ENCODE measurements at places on chromosomes 6 and 20.
A peak's percentile ranks its signal among the peaks of the same experiment; 100 is the strongest.

- DNase-seq: no peak
Measured at GRCh38 chr20:31446084-31446819, 5.8 kb downstream of the DEFB123 start.

GRCh38 chr6:66849843-66850242 lies 1142.8 kb upstream of the EYS start:
- DNase-seq: no peak

GRCh38 chr20:20333866-20334265 lies 34.0 kb upstream of the INSM1 start:
- DNase-seq: no peak

GRCh38 chr6:127177030-127177922 lies 58.8 kb downstream of the RSPO3 start:
- DNase-seq: no peak

GRCh38 chr6:104928141-104928540 lies 28.8 kb upstream of the LIN28B start:
- no peak for DNase-seq

DNA sequence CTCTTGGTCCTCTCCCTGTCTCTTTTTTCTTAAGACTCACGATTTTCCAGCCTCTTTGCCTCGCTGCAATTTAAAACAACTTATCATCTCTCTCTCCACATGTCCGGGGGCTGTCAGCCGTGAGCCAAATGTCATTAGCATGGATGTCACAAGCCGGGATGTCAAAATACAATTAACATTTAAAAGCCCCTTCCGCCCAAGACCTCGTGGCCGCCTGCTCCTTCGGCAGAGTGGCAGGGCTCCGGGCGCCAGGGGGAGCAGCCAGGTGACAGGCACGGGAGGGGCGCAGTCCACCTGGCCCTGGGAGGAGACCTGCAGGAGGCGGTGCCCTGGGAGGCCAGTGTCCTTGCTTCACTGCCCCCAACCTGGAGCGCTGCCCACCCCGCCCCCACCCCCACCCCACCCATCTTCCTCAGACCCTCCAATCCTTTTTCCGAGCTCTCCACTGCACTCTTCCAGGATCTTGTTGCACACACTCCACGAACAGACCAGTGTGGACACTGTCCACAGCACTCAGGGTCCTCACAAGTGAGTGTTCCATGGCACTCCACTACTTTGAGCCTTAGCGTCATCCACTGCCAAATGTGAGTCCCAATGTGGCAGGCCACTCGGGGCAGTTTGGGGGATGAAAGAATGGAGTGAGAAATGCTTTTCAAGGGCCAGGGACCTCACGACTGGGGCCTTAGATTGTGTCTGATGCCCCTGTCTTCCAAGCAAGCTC lies 5.6 kb upstream of the GRM4 start:
- DNase-seq: no peak

GRCh38 chr6:41577356-41578216 lies 31.4 kb downstream of the FOXP4 start:
- DNase-seq: no peak

DNA sequence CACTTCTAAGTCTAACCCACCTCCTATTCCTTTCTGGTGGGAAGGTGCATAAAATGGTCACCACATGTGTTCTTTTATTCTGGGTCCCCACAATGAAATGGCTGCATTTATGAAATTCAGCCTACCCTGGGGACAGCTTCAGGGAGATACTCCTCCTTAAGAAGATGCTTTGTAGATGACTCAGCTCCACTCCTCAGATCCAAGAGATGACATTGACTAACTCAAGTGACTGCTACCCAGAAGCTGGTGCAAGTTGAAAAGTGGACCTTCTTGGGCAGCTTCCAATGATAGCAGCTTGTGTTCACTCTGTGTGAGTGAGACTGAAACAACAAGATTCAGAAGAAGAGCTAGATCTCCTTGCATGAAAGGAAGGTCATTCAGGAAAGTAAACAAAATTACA lies 113.4 kb downstream of the SCP2D1 start:
- DNase-seq: no peak

DNA sequence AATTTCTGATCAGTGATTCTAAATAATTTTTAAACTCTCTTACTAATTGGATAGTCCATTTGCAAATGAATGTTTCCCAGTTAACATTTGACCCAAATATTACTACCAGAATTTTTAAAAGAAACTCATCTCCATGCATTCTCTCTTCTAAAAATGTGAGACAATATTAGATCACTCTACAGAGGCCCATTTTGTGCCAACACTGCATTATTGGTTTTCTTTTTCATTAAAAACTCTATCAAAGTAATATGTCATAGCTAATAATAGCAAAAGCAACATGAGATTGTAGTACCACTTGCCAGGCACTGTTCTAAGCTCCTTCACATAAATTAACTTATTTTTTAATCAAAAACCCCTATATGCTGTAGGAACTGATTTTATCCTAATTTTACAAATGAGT lies 345.6 kb upstream of the PLCB4 start:
- DNase-seq: no peak

GRCh38 chr6:162435071-162435470 lies 292.5 kb downstream of the PRKN start:
- DNase-seq: no peak

- DNase-seq: no peak
Measured at GRCh38 chr6:71190809-71191208, 97.8 kb upstream of the OGFRL1 start.

DNA sequence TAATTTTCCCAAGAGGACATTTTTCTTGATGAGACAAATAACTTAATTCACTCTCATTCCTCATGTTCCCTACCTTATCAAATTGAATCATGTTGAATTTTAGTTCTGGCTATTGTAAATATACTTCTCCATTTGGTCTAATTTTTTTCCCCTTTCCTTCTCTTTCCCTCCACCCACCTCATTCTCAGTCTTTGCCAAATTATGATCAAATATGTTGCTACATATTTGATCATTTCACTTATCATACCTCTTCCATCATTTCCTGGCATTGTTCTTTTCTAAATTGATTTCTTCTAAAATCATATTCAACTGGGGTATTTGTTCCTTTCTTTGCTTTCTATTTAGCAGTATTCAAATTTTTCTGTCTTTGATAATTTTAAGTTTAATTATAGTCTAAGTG lies 52.3 kb downstream of the HDGFL1 start:
- no peak for DNase-seq

GRCh38 chr6:37289931-37290330 lies 32.0 kb upstream of the TMEM217 start:
- DNase-seq: no peak

DNA sequence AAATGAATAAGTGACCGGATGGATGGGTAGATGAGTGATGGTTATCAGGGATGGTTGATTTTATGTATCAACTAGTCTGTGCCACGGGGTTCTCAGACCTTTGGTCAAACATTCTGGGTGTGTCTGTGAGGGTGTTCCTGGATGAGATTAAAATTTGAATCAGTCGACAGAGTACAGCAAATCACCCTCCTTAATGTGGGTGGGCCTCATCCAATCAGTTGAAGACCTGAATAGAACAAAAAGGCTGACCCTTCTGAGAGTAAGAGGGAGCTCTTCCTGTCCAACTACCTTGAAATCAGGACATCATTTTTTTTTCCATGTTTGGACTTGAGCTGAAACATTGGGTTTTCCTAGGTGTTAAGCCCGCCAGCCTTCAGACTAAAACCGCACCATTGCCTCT lies 136.4 kb upstream of the ATXN1 start:
- no peak for DNase-seq

DNA sequence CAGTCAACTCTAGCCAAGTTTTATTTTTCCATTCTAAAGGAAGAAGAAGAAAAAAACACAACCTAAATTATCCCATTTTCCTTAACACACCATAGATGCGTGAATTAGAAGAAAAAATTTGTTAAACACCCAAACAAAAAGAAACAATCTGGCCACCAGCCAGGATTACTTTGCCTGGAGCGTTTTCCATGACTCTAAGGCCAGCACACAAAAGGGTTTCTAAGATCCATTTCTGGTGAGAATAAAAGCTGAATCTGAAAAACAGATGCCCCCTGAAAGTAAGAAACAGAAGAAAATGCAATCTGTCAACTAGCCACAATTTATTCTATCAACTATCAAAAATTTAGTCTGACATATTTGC lies 267.2 kb upstream of the SULF2 start:
- DNase-seq: peak; percentile 42

DNA sequence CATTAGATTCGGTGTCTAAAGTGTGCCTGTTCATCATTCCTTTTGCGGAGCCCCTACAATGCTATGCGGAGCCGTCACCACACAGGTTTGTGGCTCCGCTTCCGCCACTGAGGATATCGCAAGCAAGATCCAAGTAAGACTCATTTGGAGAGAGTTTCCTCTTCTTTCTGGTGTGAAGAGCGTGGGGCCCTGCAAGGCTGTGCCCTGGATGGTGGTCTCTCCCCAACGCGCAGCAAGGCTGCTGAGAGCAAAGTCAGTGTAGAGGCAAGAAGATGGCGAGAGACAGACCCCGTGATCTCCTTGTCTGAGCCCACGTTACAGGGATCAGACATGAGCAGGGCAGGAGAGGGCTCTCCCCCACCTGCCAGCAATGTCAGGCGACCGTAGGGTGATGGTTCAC lies 96.3 kb upstream of the AFDN start:
- DNase-seq: no peak

DNA sequence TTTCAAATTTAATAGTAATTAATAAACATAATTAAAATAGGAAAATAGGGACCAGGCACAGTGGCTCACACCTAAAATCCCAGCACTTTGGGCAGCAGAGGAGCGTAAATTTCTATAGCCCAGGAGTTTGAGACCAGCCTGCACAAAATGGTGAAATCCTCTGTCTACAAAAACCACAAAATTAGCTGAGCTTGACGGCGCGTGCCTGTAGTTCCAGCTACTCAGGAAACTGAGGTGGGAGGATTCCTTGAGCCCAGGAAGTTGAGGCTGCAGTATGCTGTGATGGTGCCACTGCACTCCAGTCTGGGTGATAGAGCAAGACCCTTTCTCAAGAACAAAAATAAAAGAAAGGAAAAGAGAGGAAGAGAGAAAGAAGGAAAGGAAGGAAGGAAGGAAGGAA lies 1387.0 kb upstream of the ADGRB3 start:
- no peak for DNase-seq

DNA sequence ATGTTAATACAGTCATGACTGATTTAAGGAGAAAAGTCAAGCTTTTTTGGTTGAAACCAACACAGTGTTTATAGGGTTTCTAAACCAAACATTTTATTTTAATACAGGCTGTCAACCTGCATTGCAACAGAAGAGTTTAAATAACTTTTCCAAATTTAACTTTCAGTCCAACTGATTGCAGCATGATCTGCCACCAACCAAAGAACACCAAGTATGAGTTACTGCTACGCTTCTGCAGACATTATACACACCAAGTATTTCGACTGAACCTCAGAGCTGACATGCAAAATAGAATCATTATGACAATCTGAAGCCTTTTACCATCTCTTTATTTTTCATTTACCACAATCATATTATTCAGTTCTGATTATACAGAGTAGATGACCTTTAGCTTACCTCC lies 151.2 kb upstream of the DST start:
- DNase-seq: no peak

DNA sequence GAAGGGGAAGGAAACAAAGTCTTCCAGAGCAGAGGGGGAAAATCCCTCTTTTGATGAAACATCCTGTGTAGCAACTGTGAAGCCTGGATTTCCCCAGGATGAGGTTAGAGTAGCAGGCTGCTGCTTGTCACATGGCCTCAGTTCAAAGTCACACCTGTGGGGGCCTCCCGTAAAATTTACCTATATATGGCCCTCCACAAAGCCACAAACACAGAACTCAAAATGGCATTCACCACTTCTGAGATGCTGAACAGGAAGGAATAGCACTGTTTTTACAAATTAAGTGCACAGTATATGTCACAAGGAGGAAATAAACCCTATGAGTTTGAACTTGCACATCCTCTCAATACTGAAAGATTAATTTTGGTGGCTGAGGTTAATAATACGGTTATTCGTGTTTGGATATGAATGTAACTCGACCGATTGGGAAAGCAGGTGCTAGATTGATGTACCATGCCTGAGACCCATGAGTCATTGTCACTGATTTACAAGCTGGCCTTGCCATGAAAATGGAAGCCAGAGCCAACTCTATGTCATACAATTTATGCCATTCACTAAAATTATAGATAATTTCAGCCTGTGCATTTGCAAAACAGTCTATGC lies 70.6 kb downstream of the SGK1 start:
- no peak for DNase-seq

GRCh38 chr6:159978291-159979135 lies 9.6 kb downstream of the IGF2R start:
- DNase-seq: no peak

- DNase-seq: no peak
Measured at GRCh38 chr6:63295553-63296194, 24.1 kb downstream of the LGSN start.

DNA sequence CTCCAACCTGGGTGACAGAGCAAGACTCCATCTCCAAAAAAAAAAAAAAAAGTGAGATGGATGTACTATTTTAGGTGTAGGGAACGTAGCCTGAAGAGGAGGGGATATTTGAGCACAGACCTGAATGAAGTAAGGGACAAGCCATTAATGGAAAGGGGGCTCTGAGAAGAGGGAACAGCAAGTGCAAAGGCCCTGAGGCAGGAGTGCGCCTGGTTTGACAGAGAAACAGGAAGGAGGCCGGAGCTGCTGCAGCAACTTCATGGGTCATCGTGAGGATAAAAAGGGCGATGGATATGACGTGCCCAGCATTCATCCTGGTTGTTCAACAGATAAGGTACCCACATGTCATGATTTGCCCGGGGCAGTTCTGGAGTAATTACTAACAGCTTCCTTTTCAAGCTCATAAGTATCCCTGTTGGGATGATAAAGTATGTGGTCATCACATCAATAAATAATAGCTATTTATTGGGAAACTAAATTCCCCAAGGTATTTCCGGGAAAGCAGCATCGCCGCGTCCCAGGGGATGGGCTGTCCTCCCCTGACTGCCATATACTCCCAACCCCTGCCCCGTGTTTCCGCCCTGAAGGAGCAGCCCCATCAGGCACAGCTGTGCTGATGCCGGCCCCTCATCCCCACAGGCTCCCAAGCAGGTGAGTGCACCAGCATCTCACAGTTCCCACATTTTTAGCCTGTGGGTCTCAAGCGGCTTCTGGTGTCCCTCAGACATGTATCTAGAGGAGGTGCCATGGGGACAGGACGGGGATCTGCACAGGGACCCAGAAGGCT lies 43.4 kb downstream of the DLGAP4 start:
- DNase-seq: no peak

DNA sequence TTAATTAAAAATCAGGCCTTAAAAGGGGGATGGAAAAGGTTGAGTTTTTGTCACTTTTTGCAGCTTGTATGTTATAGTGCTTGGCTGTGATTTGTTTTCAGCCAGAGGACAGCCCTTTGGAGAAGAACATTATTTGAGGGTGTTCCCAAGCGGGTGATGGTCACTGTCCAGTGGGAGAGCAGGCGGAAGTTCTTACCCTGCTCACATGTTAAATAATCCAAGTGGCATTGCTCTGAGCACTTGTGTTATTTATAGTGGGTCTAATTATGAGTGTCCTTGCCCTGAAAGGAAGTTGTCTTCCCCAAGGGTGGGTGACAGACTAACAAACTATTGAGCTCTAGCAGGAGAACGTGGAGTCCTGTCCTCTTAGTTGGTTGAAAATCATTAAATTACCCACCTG lies 49.5 kb downstream of the DOK5 start:
- no peak for DNase-seq

All from renal pelvis (tissue), 12 donors.